Mucosa of gallbladder (tissue), 1 donor: ENCODE measurements at places on chromosomes 3 and 15.

- DNase-seq, result no peak
Measured at GRCh38 chr3:105957722-105958121, 88.9 kb upstream of the CBLB start.

GRCh38 chr3:131847966-131848510 lies 186.8 kb downstream of the CPNE4 start:
- no peak for DNase-seq

DNA sequence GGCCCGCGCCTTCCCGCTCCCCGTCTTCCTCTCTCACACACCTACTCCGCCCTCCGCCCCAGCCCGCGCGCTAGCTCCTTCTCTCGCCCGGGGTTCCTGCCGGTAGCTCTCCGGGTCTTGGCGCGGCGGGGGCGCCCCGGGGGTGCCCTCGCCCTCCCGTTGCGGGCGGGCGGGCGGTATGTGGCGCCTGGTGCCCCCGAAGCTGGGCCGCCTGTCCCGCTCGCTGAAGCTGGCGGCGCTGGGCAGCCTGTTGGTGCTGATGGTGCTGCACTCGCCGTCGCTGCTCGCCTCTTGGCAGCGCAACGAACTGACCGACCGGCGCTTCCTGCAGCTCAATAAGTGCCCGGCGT lies 507 bp downstream of the DIPK2A start:
- DNase-seq, result no peak

DNA sequence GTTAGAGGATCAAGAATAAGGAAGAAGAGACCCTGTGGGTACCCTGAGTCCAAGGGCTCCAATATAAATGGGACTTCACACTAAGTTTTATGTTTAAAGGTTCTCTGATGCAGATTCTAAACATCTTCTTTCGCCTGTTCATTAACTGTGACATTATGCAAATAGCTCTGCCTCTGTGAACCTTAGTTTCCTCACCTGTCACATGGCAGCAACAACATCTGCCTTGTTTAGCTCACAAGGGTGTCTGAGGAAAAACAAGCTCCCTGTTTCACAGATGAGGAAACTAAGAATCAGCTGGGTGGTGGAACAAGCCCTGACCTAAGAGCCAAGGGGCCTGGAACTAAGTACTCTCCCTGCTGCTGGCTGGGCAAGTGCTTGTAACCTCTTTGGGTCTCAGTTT lies 40.8 kb downstream of the GOLGA6L1 start:
- DNase-seq, result no peak

GRCh38 chr3:120681506-120682038 lies 467 bp downstream of the HGD start:
- no peak for DNase-seq
